ENCODE measurements at places on chromosomes 4 and X. TPM values are rescaled to one million over a fixed set of nuclear protein-coding genes. Genes with fewer than 3 reads are reported as not detected.

Gene SCLT1
- 6.6 TPM for total RNA-seq

Gene HPGD
- 19.0 TPM for total RNA-seq

Gene WFS1
- total RNA-seq, result 39.0 TPM

- no peak for DNase-seq
Observed at GRCh38 chrX:38937926-38938325, 136.7 kb downstream of the MID1IP1 start.

GRCh38 chrX:135737366-135738071, 24.1 kb downstream of the CT45A1 start:
- DNase-seq, result no peak

DNA sequence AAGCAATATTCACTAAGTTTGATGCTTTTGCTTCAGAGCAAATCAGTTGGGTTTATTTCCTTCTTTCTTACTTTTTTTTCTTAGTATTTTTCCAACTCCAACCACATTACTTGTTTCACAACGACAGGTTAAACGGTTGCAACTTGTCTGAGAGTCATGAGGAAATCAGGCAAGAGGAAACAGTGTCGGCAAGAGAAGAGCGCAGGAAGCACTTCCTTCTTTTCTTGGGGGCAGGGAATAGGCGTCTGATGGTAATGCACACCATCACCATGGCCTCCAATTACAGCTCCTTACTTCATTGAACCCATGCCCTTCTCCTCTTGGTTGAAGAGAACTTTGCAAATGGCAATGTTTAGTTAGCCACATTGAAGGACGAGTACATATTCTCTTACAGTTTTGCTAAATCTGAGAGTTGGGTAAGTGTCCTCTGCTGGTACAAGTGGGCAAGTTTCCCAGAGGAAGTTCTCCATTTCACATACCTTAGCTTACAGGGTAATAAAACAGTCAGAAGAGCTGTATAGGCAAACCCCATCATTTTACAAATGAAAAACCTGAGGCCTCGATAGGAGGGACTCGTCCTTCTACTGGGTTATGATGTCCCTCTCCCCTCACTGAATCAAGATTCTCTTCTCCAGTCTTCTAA, 8.3 kb upstream of the CXCL8 start:
- no peak for DNase-seq

GRCh38 chr4:103193457-103193856, 4.7 kb downstream of the CENPE start:
- no peak for DNase-seq

DNA sequence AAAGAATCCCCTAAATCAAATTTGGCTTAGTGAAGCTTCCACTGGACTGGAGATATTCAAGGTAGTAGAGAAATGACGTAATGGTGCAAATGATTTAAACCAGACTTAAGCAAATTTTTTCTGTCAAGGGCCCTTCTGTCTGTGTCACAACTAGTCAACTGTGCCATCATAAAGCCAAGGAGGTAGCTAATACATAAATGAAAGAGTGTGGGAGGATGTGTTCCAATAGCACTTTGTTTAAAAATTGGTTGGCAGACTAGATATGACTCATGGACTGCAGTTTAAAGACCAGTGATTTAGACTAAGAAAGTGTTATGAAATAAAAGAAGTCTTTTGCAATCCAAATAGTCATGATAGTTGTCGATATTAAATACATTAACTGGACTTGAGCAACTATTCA, 24.3 kb upstream of the TEX13C start:
- DNase-seq, result no peak

Measured in adrenal gland (tissue), 19 donors.